SHP77 treated with DMSO at 0.1 percent for 48 hours (cell line): ENCODE measurements at places on chromosomes 6 and 20.

GRCh38 chr6:121653624-121654008, 218.2 kb downstream of the GJA1 start:
- DNase-seq, result no peak

DNA sequence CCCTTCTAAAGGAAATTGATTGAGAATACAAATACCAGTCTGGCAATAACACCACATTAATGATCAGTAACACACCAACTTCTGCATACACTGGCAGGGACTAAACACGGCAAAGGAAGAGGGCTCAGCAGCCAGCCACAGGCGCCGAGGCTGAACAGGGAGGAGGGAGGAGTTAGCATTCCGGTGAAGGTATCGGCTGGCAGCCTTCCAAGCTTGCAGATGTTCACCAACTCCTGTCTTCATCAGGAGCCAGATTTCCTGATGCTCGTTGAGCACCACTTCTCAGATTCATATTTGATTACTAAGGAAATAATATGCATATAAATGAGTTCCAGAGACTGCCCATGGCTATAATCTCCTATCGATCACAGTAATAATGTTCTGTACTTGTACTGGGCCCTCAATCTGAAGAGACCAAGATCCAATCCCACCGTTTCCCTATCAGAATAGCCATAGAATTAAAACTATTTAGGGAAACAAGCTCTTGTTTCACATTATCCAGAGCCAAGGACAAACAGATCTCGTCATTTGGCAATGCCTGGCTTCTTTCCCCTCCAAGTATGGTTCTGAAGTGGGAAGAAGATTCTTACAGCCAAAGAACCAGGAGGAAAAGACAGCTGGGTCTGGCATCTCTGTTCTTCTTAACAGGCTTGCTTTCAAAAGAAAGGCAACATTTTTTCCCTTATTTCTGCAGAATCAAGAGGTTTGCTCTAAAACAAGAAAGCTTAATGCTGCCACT, 42.2 kb downstream of the GFOD1 start:
- DNase-seq, result peak; percentile 71

- no peak for DNase-seq
Measured at GRCh38 chr6:158751921-158752320, 67.2 kb downstream of the EZR start.

GRCh38 chr6:116304538-116305097, 24.9 kb upstream of the TSPYL1 start:
- no peak for DNase-seq

- no peak for DNase-seq
Measured at GRCh38 chr6:71197780-71198179, 90.8 kb upstream of the OGFRL1 start.

DNA sequence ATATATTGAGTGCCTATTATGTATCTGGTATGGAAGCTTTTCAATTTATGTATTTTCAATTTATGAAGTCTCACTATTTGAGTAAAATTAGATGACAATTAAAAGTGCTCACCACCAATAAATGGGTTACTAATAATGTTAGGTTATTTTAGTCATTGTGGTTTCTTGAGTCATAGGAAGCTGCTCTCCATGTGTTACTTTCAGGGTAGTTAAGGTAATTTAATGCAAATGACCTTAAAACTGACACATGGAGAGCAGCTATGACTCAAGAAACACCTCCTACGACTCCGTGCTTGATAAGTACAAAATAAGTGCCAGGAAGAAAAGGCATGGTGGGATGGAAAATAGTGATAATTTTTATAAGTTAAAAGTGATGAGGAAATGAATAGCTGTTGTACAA, 16.5 kb upstream of the TINAG start:
- no peak for DNase-seq

DNA sequence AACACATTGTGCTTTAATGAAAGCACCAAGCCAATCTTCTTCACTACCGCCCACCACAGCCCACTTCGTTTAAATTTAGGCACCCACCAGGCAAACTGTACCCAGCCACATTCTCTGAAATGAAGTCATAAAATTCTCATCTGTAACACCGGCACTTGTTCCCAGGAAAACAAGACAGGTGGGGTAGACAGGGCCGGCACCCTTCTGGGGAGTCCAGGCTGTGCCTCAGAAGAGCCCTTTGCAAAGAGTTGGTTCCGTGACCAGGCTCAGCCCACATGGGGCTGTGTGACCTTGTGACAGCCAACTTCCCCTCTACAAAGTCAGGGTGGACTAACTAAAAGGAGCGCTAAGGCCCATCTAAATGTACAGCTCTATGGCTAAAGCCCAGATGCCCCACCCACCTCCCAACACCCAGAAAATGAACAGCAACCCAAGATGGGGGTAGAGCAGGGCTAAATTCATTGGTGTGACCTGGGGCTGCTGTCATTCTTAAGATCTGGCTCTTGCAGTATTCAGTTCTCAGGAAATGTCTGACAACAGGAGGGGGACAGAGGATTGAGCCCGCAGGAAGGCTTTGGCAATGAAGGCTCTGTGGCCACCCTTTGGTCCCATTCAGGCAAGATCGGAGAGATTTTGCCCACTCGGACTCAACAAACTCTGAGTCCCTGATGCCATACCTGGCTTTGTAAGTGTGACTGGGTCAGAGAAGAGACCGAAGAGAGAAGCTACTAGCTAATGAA, 56.7 kb downstream of the TRERF1 start:
- no peak for DNase-seq

DNA sequence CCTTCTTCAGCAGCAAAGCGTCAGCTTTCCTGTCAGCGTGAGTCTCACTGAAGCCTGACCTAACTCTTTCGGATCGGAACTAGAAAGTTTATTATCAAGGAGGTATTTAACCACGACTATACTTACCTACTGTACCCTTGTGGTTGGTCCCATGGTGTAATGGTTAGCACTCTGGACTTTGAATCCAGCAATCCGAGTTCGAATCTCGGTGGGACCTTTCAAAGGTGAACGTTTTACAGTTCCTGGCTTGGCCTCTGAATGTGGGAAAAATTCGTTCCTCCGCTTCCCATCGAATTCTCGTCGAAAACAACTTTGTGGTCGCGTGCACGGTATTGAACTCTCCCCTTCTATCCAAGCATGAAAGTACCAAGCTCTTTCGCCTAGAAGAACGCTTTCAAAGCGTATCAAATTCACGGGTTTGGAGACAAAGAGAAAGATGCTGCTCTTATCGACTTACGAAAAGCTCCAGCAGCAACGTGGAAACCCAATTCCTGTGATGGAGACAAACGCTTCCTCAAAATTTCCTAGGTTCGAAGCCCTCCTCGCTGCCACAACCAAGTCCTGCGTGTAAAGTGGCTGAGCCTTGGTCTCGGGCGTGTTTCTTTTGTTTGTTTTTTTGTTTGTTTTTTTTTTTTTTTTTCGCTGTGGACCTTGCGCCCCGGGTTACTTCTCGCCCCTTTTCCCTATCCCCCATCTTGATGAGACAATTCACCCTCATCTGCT, 63.7 kb downstream of the GPX5 start:
- peak; percentile 89 for DNase-seq

DNA sequence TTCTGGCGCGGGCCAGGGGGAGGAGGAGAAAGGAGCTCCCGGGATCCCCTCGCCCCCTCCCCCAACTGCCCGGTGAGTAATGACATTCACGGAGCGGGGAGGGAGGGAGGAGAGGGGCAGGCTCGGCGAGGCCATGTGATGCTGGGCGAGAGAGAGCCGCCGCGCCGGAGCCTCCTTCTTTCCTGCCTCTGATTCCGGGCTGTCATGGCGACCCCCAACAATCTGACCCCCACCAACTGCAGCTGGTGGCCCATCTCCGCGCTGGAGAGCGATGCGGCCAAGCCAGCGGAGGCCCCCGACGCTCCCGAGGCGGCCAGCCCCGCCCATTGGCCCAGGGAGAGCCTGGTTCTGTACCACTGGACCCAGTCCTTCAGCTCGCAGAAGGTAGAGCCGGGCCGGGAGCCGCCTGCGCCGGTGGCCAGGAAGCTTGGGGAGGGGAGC, at the start of gene GDAP1L1:
TSS of gene GDAP1L1 (plus strand) at position 178 of the 441 bp plus-strand sequence. CDS start at position 205, 27 bp downstream.
- DNase-seq, result peak; percentile 8

GRCh38 chr6:83265384-83265783, 72.2 kb downstream of the RWDD2A start:
- no peak for DNase-seq

GRCh38 chr6:124885171-124885570, 77.1 kb upstream of the RNF217 start:
- no peak for DNase-seq

DNA sequence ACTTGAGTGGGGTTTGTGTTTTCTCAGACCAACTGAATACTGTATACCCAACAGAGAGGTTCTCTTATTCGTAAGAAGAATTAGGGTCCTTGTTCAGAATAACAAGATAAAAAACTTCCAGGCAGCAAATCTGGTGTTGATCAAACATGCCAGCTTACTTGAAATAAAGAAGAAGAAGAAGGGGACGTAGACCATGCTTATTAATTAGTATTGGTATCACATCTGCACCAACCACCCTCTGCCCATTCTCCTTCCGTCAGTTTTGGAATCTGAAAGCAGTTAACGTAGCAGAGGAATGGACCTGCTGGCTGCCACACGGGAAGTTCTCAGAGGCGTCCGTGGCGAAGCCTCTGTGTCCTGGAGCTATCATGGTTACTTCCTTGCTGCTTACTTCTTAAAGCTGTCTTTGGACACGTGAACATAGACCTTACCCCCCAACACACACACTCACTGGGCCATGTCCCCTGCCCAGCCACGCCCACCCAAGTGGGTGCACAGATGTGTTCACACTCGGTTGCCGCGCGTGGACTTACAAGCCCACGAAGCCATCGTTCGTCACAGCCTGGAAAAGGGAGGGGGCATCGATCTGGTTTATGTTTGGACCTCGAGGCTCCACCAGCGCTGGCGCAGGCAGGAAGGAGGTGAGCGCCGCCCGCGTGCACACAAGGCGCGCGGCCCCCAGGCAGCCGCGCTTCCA, 4.1 kb upstream of the DLL1 start:
- DNase-seq, result no peak

GRCh38 chr20:819680-820322, 13.7 kb upstream of the FAM110A start:
- no peak for DNase-seq

DNA sequence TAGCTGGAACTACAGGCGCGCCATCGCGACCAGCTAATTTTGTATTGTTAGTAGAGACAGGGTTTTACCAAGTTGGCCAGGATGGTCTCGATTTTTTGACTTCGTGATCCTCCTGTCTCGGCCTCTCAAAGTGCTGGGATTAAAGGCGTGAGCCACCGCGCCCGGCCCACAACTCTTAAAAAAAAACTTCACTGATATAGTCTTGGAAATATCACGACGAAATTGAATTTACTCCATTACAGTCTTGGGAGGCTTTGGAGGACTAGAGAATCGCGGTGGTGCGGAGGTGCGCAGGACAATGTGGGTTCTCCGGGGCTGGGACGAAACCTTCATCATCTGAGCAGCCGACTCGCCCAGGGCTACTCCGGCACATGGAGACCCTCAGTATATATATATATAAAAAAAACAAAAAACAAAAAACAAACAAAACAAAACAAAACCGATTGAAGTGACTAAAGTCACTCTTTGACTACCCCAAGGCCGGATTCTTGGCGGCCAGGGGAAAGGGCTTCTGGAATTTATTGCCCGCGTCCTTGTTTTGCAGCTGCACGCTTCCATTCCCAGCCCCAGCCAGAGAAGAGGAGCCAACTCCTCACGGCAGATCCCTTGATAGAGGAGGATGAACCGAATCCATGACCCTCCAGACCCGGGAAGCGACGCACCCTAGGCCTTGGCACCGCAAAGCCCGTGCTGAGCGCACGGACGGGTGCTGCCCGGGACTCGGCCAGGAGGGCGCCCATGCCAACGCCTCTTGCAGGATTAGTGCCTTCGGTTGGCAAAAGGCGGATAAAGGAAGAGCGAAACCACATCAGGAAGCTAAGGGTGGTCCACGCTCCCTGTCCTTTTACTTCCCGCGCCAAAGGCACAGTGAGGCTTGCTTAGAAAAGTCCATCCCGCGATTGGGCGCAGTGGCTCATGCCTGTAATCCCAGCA, 1.7 kb upstream of the GCM2 start:
- DNase-seq, result no peak

DNA sequence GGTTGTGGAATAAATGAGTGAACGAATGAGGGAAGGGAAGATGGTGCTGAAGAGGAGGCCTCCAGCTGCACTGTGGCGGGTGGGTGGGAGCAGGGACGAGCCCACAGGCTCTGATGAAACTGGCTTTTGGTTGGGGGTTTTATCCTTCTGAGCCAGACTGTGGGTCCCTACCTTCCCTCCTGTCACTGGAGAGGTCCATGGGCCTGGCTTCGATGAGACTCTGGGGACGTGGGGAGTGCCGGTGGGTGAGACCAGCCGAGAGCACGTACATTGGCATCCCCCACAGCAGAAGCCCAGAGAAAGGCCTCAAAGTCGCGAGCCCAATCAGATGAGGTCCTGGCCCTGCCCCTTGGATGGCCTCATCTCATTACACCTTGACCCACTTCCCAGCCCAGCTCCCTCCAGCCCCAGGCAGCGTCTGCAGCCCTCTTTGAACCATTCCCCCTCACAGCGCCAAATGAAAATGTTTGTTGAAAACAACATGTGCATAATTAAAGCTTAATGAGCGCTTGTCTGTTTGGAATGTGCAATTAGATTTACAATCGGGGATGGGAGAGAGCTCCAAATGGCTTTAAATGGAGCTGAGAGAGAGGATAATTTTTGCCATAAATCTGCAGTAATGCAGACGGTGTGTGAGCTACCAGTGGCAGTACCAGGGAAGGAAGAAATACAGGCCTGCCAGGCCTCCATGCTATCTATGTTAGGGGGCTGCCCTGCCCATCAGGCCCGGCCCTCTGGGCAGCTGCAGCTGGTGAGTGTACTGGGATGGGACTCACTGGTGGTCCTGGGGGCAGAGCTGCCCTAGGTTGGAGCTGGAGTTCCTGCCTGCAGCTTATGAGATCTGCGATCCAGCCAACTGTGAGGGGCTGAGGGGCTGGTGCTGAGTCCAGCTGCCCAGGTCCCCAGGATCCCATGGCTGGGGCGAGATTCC, 47.2 kb downstream of the TOX2 start:
- DNase-seq, result no peak

GRCh38 chr6:74872754-74873476, 332.9 kb downstream of the COL12A1 start:
- no peak for DNase-seq

- DNase-seq, result no peak
Measured at GRCh38 chr6:55014321-55015088, 159.8 kb upstream of the HCRTR2 start.

DNA sequence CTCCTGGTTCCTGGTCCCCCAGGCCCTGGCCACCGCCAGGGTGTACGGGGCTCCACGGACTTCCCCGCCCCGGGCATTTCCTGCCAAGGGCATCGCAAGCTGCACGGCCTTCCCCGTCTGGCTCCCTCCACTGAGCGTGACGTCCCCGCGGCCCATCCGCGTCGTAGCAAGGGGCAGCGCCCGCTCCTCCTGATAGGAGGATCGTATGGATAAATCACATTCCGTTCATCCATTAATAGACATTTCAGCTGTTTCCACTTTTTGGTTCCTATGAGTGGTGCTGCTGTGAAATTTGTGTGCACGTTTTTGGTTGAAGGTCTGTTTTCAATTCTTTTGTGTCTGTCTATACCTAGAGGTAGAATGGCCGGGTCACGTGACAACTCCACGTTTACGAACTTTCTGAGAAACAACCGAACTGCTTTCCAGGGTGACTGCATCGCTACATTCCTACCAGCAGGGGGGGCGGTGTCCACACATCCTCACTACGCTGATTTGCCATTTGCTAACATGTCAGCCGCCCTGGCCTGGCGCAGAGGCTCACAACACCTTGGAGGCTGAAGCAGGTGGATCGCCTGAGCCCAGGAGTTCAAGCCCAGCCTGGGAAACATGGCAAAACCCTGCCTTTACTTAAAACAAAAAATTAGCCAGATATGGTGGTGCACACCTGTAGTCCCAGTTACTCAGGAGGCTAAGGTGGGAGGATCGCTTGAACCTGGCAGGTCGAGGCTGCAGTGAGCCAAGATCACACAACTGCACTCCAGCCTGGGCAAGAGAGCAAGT, 37.7 kb downstream of the KCNQ2 start:
- peak; percentile 90 for DNase-seq

- no peak for DNase-seq
Measured at GRCh38 chr6:137754866-137755265, 112.2 kb upstream of the TNFAIP3 start.
